ENCODE measurements at places on chromosomes 13 and 19. TPM values are rescaled to one million over a fixed set of nuclear protein-coding genes. Genes with fewer than 3 reads are reported as not detected.

Gene HS6ST3
- not detected for total RNA-seq

Gene PSG11
- total RNA-seq, result not detected

Gene HOMER3
- 173 TPM for total RNA-seq

Gene CGB7
- total RNA-seq, result 8.4 TPM

Gene SPACA4
- not detected for total RNA-seq

Gene AMH
- total RNA-seq, result 1.3 TPM

Gene WDR87
- total RNA-seq, result not detected

Gene ERFL
- total RNA-seq, result not detected

Gene NCR1
- not detected for total RNA-seq

Gene ZNF419
- 10.0 TPM for total RNA-seq

Gene TMEM150B
- total RNA-seq, result not detected

Gene FLT3LG
- total RNA-seq, result 1.6 TPM

Gene ZNF677
- 6.8 TPM for total RNA-seq

Gene THSD8
- total RNA-seq, result not detected

Gene RAB20
- total RNA-seq, result 4.0 TPM

Gene UBAC2
- total RNA-seq, result 58.7 TPM

Gene ADGRE3
- not detected for total RNA-seq

Gene HSPB6
- total RNA-seq, result 0.15 TPM

Gene CKM
- total RNA-seq, result not detected

Gene TNFSF13B
- total RNA-seq, result not detected

Gene CLEC11A
- total RNA-seq, result 1.9 TPM

Gene CERS1
- total RNA-seq, result not detected

Gene PLPP2
- total RNA-seq, result 6.6 TPM

Gene UBE2L5
- total RNA-seq, result not detected

Gene ERF
- 67.2 TPM for total RNA-seq

Gene HCST
- total RNA-seq, result not detected

Gene DZIP1
- total RNA-seq, result 25.6 TPM

Gene COL4A2
- 178 TPM for total RNA-seq

Gene FCER2
- total RNA-seq, result not detected

Gene ZNF534
- not detected for total RNA-seq

Gene DDX49
- total RNA-seq, result 48.3 TPM

Gene SLITRK6
- 3.4 TPM for total RNA-seq

Gene SLC17A7
- not detected for total RNA-seq

Gene FGF21
- not detected for total RNA-seq

Gene FXYD1
- not detected for total RNA-seq

Gene SYCN
- total RNA-seq, result not detected

Gene ANKRD10
- total RNA-seq, result 15.3 TPM

Gene TDRD3
- total RNA-seq, result 8.0 TPM

Gene GPR183
- not detected for total RNA-seq

Gene SOX1
- total RNA-seq, result not detected

Gene PDX1
- not detected for total RNA-seq

Gene IZUMO1
- 0.04 TPM for total RNA-seq

Gene DENND1C
- total RNA-seq, result not detected

Gene ZNF724
- 5.0 TPM for total RNA-seq

Gene IZUMO4
- total RNA-seq, result 1.1 TPM

Gene IL17D
- total RNA-seq, result 0.16 TPM

Gene LPAR2
- total RNA-seq, result 37.4 TPM

Gene FUT3
- 0.31 TPM for total RNA-seq

Gene C13orf42
- total RNA-seq, result not detected

Gene MADCAM1
- not detected for total RNA-seq

Gene ZBTB32
- not detected for total RNA-seq

Gene SHANK1
- 0.04 TPM for total RNA-seq

Gene EPS8L1
- total RNA-seq, result 45.1 TPM

Gene GNG14
- total RNA-seq, result not detected

Gene SMIM24
- not detected for total RNA-seq

Gene XPO4
- total RNA-seq, result 19.8 TPM

Gene KISS1R
- total RNA-seq, result not detected

All from hair follicular keratinocyte (primary cell).